Iris pigment epithelial cell (primary cell): ENCODE measurements at places on chromosomes 4 and X.

GRCh38 chrX:72255445-72255844 is 16.6 kb upstream of the ERCC6L start:
- DNase-seq: no peak

- DNase-seq: peak; percentile 93
These were observed 71.3 kb upstream of the LDB2 start for GRCh38 chr4:16969696-16970135.

DNA sequence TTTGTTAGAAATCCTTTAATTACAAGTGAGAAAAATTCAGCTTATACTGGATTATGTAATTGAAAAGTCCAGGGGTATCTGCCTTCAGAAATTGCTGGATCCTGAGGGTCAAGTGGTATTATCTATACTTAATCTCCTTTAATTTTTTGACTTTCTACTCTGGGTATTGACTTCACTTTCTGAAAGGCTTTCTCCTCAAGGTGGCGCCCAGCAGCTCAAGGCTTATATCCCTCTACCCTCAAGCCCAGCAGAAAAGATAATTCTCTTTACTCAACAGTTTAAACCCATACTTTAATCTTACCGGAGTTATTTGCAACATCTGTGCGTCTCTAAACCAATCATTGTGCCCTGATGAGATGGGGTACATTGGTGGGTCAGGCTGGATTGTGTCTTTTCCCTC is 129.5 kb downstream of the LARP7 start:
- DNase-seq: peak; percentile 44

GRCh38 chr4:40182001-40182400 is 14.8 kb upstream of the RHOH start:
- no peak for DNase-seq

DNA sequence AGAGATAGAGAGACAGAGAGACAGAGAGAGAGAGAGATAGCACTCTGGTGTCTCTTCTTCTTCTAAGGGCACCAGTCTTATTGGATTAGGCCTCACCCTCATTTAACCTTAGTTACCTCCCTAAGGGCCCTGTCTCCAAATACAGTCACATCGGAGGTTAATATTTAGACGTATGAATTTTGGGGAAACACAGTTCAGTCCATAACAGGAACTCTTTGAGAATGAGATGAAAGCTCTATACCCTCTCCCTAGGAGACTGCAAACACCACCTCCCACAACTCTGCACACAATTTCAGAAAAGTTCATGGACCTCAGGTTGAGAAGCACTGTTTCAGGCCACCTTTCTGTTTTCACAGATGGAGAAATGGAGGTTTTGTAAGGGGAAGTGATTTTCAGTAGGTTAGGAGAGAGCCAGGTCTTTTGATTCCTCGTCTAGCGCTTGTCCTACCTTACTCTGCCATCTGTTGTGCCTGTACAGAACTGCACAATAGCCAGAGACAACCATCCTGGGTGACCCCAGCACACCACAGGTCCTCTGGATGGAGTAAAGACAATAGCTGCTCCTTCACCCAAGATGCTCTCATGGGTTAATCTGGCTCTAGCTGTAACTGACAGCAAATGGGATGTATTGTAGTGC is 16.9 kb upstream of the LOC101059915 start:
- no peak for DNase-seq

- no peak for DNase-seq
These were observed 355 bp downstream of the SCML1 start for GRCh38 chrX:17737710-17737985.

- DNase-seq: no peak
These were observed 32.0 kb upstream of the FGF16 start for GRCh38 chrX:77415161-77415560.
